Stimulated activated CD8-positive, alpha-beta memory T cell treated with anti-CD3 and anti-CD28 coated beads, Interleukin-15, amount 100 ng/mL, for 4 hours (primary cell): ENCODE measurements at places on chromosomes 1 and 21.

DNA sequence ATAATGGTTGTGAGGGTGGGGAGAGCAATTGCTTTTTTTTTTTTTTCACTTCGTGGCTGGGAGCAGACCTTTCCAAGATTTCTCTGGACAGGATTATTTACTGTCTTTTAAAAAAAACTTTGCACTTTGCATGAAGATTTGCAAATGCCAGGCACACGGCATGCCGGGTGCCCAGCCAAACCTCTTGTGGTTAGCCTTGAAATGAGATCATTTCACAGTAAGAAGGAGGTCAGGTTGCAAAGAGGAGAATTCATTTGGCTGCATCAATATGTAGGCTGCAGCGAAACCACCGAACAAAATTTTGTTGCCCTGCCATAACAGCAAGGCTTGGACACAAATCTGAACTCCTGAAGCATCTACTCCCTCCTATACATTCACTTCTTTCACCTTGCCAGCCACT lies 36.5 kb upstream of the KCND3 start:
- no peak for DNase-seq

DNA sequence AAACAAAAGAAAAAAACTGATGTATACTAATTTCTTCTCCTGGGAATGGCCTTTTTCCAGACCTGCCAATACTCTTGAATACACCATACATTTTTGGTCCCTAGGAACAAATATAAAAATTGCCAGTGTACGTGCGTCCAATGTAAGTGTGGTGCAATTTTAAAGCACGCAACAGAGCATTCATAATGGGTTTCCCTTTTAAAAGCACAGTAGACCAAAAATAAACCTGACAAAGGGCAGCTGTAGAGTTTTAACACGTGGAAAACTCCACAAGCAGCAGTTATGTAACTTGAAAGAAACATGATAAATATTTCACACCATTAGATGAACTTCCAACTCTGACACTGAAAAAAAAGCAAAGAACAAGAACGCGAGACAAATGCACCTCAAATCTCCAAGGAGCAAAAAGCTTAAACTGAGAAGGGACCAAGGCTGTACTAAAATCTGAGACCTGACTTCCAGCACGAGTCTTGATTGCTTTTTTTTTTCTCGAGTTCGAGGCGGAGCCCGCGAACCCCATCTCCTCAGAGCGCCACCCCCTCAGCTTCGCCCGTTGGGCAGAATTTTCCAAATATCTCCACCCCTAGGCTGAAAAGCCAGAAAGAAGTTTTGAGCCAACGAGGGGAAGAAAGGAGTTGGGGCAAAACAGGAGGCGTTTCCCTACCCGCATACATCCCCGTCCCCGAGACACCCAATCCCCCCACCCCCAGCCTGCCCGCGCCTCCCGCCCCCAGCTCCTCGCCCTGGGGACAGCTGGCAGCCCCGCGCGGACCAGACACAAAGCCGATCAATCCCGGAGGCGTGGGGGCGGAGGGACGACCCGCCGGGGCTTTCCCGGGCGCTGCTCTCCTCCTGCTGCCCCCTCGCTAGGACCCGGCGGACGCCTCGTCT lies at the start of gene JAM2:
JAM2 (plus strand) TSS at position 599 of the 891 bp plus-strand sequence. CDS start 564 bp downstream, outside the sequence.
- peak; percentile 39 for DNase-seq

GRCh38 chr1:116842654-116843053 lies 67.1 kb upstream of the PTGFRN start:
- DNase-seq: no peak

DNA sequence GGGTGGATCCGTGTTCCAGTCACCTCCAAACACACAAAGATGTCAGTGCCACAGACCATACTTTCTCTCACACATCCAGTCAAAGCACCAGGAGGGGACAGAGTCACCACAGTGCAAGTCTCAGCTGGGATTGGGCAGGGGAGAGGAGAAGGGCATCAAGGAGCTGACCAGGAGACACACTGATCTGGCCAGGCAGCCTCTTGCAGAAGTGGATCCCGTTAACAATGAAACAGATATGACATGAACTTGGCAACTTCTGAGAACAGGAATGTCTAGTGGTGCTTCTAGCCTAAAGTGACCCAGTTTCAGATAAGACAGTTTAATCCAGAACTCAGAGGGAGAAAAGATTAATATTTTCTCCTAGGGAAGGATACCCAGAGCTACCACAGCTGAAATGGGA lies 71.0 kb downstream of the HIVEP3 start:
- DNase-seq: no peak

DNA sequence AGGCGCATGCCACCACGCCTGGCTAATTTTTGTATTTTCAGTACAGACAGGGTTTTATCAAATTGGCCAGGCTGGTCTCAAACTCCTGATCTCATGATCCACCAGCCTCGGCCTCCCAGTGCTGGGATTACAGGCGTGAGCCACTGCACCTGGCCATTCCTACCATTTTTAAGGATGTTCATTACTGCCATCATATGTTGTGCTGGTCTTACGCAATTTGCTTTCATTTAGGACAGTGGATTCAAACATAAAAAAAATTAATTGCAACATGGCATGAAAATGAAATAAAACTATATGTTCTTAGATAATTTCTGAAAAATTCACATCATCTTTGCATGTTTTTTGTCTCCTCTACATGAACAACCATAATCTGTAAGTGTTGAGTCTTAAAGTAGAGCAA lies 527.7 kb downstream of the LTN1 start:
- no peak for DNase-seq
